ENCODE measurements at places on chromosomes 13 and 19.

GRCh38 chr19:15028490-15028889 is 20.8 kb upstream of the CASP14 start:
- no peak for DNase-seq

GRCh38 chr13:46058268-46058667 is 5.7 kb upstream of the ZC3H13 start:
- no peak for DNase-seq

- DNase-seq, result no peak
Observed at GRCh38 chr13:73429701-73430100, 370.9 kb downstream of the KLF5 start.

- no peak for DNase-seq
Observed at GRCh38 chr19:6450166-6450565, 9.4 kb downstream of the SLC25A23 start.

GRCh38 chr19:42657556-42657955 is 62.8 kb upstream of the CEACAM8 start:
- DNase-seq, result no peak

DNA sequence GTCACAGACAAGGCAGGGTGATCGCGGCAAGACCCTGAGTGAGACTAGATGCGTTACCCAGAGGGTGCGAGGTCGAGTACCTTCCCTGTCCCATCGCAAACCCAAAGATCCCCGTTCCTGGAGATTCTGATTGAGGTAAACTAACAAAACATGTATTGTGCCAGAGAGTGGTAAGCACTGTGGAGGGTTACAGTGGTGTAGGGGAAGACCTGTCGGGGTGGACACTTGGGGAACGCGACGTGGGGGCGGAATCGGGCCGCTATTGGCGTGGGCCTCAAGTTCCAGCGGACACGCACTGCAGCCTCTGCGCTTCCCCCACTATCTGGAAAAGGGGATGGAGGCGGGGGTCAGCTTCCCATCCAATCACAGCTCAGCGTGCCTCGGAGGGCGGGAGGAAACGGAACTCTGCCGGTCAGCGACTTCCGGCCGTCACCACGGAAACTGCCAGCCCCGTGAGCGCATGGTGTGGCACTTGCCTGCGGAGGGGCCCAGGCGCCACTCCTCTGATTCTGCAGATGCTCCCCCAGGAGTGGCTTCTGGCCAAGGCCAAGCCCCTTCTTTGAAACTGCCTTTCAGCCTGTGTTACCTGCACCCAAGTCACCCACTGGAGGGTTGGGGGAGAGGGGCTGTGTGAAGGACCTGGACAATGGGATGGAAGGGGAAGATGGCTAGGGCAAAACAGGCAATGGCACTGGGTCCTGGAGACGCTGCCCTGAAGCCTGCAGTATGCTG is 1.0 kb upstream of the UBE2M start:
- DNase-seq, result peak; percentile 94

DNA sequence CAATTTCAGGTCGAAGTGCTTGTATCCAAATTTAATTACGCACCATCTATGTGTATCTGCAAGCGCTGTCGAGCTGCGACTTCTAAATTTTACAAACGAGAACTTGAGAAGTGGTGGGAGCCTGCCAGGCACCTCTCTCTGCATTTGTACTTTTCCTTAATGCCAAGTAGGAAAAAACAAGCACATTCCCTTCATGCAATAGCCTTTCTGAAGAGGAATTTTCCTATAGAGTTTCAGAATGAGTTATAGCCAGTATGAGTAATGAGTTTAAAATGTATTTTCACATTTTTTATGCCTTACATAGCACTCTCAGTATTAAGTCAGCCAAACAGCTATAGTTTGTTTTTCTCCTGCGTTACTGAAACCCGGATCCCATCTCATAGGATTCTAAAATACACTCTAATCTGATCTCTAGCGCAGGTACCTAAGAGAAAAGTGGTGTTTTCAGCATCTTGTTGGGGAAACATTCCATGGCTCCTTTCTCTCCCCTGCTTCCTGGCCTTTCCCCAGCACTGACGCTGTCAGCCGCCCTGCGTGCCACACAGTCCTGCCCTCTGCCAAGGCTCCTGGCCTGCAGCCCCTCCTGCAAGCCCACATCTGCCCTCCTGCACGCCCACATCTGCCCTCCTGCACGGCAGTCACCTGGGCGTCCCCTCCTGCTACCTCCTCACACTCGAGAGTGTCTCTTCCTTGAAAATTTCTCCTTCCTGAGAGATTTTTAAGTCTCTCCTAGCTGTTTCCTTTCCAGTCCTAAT is 526.9 kb downstream of the MYO16 start:
- DNase-seq, result no peak

DNA sequence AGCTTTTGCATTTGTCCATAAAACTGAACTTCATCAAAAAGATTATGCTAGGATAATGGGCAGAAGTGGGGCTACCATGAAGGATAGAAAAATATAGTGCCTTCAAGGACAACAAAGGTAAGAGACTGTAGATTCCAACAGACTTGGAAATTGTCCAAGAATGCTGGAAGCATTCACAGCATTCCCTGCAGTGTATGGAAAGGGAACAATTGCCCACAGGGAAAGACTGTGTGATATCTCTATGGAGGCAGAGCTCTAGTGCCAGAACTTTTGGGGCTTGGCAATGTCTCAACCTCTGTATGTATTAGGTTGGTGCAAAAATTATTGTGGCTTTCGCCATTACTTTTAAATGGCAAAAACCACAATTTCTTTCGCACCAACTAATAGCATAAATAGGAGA is 1598.8 kb upstream of the MIR17HG start:
- DNase-seq, result no peak

DNA sequence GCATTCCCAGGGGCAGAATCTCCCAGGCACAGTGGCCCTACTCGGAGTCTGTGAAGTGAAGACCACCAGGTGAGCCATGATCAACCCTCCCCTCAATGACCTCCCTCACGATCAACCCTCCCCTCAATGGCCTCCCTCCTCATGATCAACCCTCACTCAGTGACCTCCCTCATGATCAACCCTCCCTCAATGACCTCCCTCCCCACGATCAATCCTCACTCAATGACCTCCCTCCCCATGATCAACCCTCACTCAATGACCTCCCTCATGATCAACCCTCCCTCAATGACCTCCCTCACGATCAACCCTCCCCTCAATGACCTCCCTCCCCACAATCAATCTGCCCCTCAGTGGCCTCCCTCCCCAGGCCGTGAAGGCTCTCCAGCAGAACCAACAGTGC is 32.1 kb downstream of the SBNO2 start:
- no peak for DNase-seq
